Left ventricle myocardium superior (tissue), 1 donor: ENCODE measurements at places on chromosomes 6 and 20. TPM values are rescaled to one million over a fixed set of nuclear protein-coding genes. Genes with fewer than 3 reads are reported as not detected.

The TAAR8 gene
- not detected for total RNA-seq

The SASH1 gene
- total RNA-seq = 31.8 TPM

The CFB gene
- 39.6 TPM for total RNA-seq

DNA sequence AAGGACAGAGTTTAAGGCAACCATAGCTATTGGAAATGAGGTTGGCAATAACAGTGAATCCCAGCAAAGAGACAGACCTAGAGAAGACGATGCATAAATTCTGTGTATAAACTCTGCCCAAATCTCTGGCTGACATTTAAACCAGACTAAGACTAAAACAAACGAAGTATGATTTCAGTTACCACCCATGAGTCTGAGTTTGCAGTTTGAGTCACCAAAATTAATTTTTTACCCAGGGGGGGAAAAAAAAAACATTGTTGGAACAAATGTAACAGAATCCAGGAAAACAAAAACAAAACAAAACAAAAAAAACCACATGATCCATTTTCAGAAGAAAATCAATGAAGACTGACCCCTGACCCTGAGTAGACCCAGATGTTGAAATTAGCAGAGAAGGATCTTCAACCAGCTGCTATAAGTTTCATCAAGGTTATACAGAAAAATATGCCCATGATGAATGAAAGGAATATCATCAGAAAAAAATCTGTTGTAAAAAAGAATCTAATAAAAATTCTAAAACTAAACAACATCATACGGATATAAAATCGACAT, 190.8 kb downstream of the GMDS start:
- DNase-seq = no peak

DNA sequence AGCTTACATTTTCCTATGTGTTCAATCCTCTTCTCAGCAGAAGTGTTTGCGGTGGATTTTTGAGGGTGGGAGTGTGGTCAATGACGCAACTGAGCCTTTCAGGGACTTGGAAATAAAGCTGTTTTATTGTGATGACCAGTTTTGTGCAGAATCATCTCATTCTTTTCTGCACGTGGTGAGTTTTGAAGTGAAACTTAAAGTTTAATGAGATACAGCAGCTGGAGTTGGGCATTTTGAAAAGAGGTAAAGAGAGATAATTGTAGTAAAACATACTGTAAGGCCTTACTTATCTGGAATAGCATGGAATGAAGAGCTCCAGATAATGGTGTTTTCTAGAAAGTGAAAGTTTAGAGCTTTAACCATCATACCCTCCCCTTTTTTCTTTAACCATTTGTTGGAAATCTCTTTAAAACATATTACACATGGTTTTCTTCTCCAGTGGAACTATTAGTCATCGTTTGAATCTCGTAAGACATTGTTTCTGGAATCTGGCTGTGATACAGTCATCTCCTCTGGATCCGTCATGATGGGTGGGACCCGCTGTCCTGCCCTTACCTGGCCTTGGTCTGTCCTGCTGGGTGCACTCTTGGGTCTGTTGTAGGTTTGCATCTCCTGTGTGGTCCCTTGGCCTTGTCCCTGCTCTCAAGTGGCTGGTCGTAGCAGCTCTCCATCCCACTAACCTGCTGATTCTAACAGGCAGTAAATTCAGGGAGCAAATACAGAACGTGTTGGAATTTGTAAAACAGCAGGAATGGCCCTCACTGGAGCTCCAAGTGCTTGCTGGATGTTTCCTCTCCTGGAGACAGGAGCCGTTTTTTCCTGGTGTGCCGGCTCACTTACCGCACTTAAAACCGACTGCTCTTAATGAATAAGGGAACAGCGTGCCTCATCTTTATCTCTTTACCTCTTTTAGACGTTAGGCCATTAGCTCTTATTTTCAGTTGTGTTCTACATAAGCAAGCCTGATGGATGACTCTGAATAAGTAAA, 29.8 kb downstream of the UST start:
- no peak for DNase-seq

DNA sequence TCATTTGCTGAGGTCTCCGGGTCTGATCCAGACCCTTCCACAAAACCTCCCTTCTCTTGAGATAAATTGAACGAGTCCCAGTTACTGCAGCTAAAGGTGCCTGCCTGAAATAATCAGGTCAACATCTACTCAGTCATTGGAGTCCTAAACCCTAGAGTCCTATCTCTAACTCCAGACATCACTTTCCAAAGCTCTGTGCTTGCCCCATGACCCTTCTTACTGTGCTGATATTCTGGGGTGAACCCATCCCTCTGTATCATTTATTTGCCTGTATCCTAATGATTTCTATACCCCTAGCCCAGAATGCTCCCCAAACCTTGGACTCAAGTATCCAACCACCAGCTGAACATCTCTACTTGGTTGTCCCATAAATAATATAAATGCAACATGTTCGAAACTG, 35.7 kb downstream of the CD83 start:
- DNase-seq = no peak

GRCh38 chr6:126199466-126199865, 140.4 kb upstream of the CENPW start:
- no peak for DNase-seq

GRCh38 chr6:42316981-42317380, 99.3 kb upstream of the MRPS10 start:
- DNase-seq = no peak

DNA sequence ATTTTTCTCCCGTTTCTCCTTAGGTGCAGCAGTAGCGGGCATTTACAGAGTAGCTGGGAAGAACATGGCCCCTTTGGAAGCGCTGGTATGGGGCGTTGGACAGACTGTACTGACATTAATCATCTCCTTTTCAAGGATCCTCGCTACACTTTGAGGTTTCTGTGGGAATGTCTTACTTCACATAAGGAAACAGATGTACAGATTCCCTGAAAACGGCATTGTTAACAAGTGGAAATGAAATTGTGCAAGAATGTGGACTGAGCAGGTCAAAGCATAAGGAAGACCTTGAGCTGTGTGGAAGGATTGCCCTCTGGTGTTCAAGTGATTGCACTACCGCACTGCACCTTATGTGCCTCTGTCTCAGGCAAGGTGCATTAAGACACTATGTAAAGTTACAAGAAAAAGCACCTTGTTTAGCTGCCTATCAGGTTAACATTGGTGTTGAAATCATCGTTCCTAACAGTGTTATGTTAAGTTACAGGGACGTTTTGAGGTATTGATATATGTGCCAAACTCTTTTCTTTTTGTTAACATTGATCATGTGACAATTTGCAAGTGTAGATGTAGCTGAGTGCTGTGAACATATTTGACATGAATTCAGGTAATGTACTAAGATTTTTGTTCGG, 38.0 kb downstream of the TMEM170B start:
- DNase-seq = peak; percentile 36

DNA sequence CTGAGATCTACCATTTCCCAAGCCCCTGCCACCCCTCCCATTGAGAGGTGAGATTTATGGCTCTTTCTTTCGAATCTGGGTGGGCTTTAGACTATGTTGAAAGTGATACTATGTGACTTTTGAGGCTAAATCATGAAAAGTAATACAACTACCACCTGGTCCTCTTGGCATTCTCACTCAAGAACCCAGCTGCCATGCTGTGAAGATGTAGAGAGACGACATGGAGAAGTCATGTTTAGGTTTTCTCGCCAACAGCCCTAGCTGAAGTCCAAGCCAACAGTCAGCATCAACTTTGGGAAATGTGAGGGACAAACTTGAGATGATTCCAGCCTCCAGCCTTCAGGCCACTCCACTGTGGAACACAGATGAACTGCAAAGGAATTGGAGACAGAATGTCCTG, 108.7 kb downstream of the SCP2D1 start:
- no peak for DNase-seq

DNA sequence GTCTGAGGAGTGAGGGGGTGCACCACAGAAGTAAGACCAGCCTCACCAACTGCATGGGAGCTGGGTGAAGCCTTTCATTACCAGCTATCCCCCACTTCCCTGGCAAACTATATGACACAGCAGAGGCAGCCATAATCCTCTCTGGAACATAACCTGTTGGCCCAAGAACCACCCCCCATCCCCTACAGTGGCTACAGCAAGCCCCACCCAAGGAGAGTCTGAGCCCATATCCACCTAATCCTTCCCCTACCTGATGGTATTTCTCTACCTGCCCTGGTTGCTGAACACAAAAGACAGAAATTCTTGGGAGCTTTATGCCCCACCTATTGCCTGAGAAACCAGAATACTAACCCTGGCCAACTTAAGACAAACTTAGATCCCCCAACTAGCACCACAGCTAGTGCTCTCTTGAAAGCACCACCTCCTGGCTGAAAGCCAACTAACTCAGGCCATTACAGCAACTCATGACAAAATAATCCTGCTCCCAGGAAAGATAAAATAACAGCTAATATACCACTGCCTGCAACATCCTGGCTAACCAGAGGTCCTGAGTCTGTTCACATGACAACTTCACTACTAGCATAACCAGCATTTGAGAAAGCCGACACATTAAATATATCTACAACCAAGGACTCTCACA, 11.2 kb downstream of the RNGTT start:
- no peak for DNase-seq

DNA sequence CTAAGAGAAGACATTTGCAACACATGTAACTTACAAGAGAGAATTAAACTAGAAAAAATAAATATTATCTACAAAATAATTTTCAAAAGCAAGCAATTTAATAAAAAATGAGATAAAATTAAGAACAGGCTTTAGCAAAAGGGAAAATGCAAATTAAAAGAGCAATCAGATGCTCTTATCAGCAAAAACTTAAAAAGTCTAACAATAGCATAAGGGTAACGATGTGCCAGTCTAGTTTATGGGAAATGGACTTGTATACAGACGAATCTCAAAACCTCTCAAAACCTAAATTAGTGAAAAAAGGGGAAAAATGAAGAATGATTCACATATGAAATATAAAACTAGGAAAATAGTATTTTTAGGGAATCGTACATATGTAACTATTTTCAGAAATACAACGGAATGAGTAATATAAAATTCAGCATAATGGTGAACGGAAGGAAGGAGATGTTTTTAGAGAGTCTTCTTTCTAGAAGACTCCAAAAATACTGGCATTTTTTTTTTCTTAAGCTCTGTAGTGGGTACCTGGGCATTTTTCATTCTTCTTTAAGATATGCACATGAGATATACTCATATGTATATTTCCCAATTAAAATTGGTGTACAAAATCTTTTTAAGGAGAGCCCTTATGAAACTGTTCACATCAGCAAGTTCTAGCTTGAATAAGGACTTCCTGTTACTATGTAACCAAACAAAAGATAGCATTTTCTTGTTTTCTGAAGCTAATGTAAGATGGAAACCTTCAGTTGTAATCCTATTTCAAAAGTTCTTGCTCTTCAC, 927 bp upstream of the MANEA start:
- DNase-seq = no peak

DNA sequence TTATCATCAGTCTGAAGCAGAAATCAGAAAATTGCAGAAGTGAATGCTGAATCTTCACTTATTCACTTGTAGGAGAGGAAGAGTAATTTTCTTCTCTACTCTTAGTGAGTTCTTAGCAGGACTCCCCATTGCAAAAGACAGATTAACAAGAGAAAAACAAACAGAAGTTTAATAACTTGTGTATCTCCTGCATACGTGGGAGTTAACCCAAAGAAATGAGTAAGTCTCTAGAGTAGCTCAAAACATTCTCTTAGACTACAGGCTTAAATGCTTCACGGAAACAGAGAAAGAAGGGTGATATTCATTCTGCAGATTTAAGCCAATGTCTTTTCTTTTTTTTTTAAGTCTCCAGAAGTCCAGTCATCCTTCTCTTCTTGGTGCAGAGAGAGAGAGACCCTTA, 97.9 kb upstream of the TMEM181 start:
- no peak for DNase-seq

- DNase-seq = no peak
These were observed 21.8 kb downstream of the CDS2 start for GRCh38 chr20:5148581-5148980.
